SW 1271 (cell line): ENCODE measurements at places on chromosomes 3 and 15.

GRCh38 chr3:30553641-30554316 lies 52.6 kb upstream of the TGFBR2 start:
- DNase-seq, result no peak

DNA sequence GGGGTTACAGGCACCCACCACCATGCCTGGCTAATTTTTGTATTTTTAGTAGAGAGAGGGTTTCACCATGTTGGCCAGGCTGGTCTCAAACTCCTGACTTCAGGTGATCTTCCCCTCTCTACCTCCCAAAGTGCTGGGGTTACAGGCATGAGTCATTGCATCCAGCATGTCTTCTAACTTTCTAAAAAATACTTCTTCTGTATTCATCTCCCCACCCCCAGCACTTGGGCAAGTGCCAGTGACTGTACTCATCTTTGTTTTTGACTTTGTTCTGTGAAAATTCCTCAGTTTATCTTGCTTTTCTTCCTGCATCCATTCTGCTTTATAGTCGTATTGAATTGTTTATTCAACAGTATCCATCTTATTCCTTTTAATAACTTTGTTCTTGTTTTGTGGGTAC lies 47.6 kb downstream of the ARIH1 start:
- no peak for DNase-seq

DNA sequence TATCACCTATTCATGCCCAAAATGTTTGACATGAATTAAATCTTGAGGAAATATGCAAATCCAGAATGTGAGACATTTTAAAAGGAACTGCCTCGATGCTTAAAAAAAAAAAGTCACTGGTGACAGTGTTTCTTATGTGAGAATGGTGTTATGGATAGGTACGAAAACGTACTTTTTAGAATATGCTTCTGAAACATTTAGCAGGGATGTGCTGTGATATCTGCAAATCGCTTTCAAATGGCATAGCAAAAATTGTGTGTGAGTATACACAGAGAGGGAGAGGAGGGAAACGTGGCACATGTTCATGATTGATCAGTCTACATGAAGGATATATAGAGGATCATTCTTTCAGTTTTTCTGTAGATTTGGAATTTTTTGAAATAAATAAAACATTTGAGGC lies 16.0 kb downstream of the CCNB2 start:
- DNase-seq, result no peak

GRCh38 chr15:97627634-97628033 lies 332.9 kb upstream of the ARRDC4 start:
- no peak for DNase-seq

- no peak for DNase-seq
Observed at GRCh38 chr3:50171540-50172301, 16.6 kb downstream of the SEMA3F start.

DNA sequence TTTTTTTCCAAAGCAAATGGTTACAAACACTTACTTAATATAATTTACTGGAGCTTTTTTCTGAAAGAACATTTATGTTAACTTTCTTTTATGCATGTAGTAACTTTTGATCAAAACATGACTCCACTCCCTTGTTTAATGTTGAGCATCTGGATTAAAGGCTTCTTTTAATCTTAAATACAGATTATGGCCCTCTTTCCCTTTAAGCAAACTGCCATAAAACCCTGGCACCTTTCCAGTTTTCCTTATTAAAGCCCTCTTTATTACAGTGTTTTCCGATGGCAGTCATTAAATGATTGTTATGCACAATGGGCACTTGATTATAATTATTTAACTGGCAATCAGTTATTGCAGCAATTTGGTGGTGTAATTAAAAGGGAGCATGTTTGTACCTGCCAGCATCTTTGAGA lies 167.0 kb downstream of the VGLL4 start:
- DNase-seq, result no peak

DNA sequence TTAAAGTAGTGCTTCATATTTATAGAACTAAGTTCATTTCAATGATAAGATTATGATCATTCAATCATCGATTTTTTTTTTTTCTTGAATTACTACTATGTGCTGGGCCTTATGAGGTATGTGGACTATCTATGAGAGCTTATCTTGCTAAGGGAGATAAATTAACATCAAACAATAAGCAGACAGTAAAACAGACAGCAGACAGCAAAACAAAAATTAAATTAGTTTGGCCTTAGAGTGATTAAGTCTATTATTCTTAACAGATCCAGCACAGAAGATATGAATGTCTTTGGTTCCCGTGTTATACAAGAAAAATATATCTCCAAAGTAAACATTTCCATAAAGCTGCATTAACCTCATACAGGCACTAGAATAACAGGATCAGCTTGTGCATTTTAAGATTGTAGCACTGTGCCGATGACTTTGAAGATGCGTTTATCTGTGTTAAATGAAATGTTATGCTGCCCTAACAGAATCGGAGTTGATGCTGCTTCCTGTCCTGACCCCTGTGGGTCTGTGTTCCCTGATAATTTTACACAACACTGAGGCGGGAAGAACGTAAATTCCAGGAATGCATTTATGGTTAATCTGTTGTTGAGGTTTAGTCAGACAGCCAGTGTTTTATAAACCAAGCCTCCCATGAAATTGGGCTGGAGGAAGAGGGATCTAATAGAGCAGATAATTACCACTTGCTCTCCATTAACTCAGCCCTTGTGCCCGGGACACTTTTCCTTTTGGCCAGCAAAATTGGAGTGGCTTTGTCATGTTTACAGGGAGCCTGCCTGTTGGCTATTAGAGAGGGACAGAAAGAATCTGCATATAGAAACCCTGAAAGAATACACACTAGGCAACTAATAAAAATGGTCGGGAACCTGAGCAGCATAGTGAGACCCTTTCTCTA lies 80.8 kb downstream of the GHSR start:
- DNase-seq, result no peak

DNA sequence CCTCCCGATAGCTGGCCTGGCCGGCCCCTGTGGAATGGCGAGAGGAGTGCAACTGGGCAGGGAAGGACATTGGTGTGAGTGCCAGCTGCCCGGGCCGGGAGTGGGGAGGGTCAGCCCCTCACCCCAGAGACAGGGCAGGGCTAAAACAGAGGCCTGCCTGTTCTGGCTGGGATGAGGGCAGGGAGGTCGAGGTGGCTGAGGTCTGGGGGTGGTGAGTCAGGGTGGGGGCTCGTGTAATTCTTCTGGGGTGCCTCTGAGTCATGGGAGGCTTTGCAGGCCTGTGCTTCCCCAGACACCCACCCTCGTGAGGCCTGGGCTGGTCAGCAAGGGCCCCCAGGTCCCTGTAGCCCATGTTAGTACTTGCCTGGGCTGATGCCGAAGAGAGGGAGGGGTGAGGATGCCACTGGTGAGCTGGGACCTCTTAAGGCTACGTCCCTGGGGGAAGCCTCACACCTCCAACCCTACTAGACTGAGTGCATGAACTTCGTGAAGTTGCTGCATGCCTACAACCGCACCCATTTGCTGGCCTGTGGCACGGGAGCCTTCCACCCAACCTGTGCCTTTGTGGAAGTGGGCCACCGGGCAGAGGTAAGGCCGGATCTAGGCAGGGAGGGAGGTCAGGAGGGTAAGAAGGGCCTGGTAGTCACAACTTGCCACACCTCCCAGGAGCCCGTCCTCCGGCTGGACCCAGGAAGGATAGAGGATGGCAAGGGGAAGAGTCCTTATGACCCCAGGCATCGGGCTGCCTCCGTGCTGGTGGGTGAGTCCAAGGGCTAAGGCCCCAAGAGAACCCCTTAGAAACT lies 1.7 kb downstream of the SEMA3B start:
- DNase-seq, result no peak

- DNase-seq, result no peak
Observed at GRCh38 chr3:81732642-81733041, 28.8 kb downstream of the GBE1 start.

DNA sequence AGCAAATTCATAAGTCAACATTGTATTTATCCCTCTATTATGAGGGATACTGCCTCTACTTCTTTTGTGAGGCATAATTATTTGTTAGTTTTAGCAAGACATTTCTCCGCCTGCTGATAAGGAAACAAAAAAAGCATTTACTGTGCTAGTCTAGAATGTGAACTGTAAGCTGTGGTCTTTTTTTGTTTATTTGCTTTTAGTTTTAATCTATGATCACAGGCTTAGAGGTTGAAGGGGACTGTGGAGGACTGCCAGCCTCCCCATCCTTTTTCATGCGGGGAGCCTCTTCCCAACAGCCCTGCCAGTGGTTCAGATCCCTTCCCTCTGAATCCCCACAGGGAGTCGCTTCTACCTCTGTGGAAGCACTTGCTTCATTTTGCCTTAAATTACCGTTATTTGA lies 331.0 kb upstream of the ROPN1 start:
- no peak for DNase-seq

GRCh38 chr3:169390271-169390670 lies 273.2 kb downstream of the MECOM start:
- DNase-seq, result no peak

DNA sequence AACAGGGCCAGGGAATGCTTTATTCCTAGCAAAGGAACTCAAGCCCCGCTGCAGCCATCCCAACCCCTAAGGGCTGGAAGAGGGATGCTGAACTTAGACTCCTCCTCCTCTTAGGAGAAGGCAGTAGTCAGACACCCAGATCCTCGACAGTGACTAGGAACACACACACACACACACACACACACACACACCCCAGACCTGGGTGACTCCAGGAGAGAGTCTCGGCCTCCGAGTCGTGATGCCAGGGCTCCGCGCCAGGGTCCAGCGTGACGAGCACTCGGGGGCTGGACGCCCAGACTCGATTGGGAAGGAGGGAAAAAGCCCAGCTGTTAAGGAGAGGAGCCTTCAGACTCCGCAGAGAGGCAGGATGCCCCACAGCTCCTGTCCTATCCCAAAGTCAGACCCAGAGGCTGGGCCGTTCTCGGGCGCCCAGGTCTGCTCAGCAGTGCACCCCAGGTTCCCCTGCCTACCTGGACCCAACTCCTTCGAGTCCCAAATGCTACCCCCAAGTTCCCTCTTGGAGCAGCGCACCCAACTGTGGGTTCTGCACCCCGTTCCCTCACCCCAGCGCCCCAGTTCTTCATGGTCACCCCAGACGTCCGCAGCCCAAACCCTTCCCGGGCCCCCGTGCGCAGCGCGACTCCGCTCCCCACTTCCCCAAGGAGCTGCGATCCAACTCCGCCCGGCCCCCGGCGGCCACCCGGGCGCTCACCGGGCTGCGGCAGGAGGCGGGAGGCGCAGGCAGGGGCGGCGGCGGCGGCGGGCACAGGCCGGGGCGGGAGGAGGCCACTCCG lies 421 bp downstream of the BMF start:
- DNase-seq, result no peak

DNA sequence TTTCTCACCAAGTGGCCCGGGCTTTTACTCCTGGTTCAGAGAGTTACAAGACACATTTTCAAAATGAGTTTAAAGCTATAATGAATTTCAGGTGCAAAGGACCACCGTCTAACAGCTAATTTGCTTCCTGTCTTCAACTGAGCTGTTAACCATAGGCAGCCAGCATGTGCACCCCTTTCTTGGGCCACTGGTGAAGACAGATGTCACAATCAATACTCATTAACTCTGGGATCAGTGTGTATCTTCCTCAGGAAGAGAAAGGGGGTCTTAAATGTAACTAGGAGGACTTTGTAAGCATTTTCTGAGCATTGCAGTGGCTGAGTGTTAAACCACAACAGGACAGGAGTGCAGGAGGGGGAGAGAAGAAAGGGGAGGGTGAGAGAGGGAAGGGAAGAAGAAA lies 750.7 kb upstream of the CFAP20DC start:
- no peak for DNase-seq

DNA sequence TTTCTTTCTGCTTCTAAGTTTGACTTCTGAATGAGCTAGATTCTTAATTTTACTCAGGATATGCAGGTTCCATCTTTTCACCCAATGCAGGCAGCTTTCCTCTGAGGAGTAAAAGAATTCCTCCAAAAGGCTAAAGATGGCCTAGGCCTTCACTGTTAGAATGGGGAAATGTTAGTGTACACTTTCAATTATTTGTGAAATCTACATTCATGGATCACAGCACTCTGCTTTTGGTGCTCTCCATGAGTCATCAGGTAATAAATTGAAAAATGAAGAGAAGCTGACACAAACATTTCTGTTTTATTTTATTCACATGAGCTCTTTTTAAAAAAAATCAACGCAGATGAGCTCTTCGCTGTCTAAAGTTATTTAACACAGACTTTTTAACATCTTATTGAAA lies 502.5 kb upstream of the GOLIM4 start:
- no peak for DNase-seq

GRCh38 chr3:183211352-183211751 lies 41.7 kb upstream of the B3GNT5 start:
- no peak for DNase-seq

- DNase-seq, result no peak
Observed at GRCh38 chr15:50933341-50933740, 24.9 kb downstream of the AP4E1 start.

GRCh38 chr3:169668957-169669741 lies 5.6 kb upstream of the MECOM start:
- DNase-seq, result peak; percentile 33

- DNase-seq, result no peak
Observed at GRCh38 chr3:38567498-38567897, 71.4 kb downstream of the EXOG start.

GRCh38 chr15:26892182-26892518 lies 25.3 kb downstream of the GABRA5 start:
- no peak for DNase-seq

DNA sequence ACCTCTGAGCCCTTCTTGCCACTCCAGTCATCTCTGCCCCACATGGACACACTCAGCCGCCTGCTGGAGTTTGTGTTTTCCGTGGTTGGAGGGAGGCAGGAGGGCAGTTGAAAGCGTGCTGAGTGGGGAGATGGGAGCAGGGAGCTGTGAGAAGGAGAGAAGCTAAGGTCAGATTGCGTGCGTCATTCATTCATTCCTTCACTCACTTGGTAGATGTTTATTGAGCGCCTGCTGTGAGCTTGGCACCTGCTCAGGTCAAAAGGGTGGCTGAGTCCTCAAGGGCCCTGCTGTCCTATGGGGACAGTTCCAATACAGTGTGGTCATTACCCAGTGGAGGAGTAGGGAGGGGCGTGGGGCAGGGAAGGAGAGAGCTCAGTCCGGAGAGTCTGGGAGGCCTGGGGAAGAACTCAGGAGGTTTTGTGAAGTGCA lies 23.5 kb downstream of the LIMD1 start:
- no peak for DNase-seq

- DNase-seq, result no peak
Observed at GRCh38 chr3:38152609-38153008, 12.7 kb upstream of the OXSR1 start.

GRCh38 chr3:11779626-11780025 lies 67.1 kb downstream of the TAMM41 start:
- DNase-seq, result no peak

- DNase-seq, result no peak
Observed at GRCh38 chr15:77387365-77388105, 32.4 kb downstream of the PEAK1 start.

- no peak for DNase-seq
Observed at GRCh38 chr3:11769704-11770476, 76.8 kb downstream of the TAMM41 start.

- no peak for DNase-seq
Observed at GRCh38 chr15:78855746-78856145, 16.9 kb upstream of the MORF4L1 start.

- DNase-seq, result no peak
Observed at GRCh38 chr3:157782236-157782635, 279.0 kb upstream of the VEPH1 start.
